ENCODE measurements at places on chromosomes 2 and 18.

- no peak for DNase-seq
Measured at GRCh38 chr2:215022418-215022817, 116.0 kb downstream of the ABCA12 start.

DNA sequence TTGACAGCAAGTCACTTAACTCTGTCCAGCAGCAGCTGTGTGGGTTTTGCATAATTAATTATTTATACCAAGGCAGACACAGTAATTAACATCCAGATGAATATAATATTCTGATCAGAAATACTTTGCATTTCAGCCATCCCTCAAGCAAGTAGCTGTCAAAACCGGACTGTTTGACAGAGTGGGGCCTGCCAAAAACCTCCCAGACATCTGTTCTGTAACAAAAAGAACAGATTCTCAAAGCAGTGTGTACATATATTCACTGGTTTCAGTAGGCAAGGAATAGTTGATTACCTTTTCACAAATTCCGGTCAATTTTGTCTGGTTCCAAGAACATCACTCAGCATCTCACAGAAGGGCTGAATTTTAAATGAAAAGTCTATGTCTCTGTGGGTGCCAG lies 291.6 kb downstream of the CMPK2 start:
- DNase-seq = no peak

DNA sequence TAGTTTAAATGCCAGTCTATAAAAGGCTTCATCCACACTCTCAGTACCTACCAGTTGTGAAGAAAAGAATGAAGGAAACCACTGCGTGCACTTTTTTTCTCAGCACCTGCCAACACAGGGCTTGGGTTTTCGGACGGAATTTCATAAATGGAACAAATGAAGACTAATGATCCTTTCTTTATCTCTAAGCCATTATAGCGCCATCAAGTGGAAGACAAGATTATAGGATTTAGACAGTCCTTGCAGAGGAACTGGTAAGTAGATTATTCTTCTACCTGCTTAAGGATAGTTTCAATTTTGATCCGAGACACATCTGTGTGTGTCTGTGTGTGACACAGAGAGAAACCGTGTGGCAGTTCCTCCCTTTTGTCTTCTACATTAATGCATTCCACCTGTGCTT lies 245.6 kb downstream of the NRXN1 start:
- no peak for DNase-seq

- no peak for DNase-seq
Measured at GRCh38 chr2:169738566-169739229, 5.1 kb downstream of the KLHL23 start.

GRCh38 chr2:56133931-56134629 lies 49.7 kb upstream of the CCDC85A start:
- DNase-seq = no peak

GRCh38 chr2:69138247-69138772 lies 125.3 kb downstream of the ANTXR1 start:
- no peak for DNase-seq

DNA sequence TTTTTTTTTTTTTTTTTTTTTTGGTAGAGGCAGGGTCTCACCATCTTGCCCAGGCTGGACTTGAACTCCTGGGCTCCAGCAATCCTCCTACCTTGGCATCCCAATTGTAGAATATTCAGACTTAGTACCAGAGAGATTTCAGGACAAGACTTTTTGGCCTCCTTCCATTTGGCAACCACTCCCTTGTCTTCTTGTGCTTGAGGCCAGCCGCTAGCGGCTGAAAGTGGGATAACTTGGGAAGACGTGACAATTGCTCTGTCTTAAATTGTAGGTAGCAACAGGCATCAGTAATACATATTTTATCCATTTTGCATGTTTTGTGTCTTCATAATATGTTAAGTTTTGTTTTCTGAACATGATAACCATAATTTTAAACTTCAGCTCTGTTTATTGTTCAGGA lies 53.3 kb upstream of the TTN start:
- DNase-seq = no peak

GRCh38 chr18:9782073-9782857 lies 74.2 kb downstream of the RAB31 start:
- no peak for DNase-seq

- no peak for DNase-seq
Measured at GRCh38 chr18:55452123-55452611, 135.8 kb downstream of the TCF4 start.

DNA sequence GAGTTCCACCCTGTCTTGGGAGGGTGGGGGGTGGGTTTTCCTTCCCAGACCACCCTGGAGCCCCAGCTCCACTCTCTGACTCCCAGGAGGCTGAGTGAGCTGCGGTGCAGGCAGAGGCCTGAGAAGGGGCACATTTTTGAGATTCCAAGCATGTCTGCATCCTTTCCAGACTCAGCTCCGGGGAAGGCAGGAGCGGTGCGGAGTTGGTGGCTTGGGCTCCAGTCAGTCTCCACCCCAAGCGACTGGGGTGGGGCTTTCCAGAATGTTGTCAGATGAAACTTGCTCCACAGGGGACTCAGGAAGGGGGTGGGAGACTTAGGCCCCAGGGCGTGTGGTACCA lies 44.2 kb upstream of the HS6ST1 start:
- no peak for DNase-seq

GRCh38 chr2:57156231-57156924 lies 890.2 kb upstream of the VRK2 start:
- no peak for DNase-seq

GRCh38 chr2:16487686-16488085 lies 177.9 kb downstream of the CYRIA start:
- DNase-seq = no peak

DNA sequence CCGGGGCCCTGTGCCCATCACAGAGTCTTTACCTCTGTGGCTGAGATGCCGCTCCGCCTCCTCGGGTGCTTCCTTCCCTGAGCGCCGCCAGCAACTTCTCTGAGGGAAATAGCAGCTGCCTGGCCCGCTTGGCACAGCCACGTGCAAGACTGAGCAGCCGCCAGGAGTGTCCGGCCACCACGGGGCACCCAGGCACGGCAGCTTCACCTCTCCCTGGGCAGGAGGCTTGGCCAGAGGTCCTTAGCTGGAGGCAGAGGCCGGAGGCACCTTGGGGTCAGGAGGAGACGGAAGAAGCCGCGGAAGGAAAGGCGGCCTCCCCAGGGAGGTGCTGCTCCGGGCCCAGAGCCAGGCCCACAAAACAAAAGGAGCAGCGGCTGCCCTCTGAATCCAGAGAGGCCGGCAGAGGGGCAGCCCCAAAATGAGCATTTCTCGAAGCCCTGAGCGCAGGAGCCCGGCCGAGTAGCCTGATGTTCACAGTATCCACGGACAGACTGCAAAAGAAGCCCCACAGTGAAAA lies 6.0 kb upstream of the LIMS2 start:
- no peak for DNase-seq

- DNase-seq = no peak
Measured at GRCh38 chr2:141001750-141002149, 1129.1 kb downstream of the LRP1B start.

DNA sequence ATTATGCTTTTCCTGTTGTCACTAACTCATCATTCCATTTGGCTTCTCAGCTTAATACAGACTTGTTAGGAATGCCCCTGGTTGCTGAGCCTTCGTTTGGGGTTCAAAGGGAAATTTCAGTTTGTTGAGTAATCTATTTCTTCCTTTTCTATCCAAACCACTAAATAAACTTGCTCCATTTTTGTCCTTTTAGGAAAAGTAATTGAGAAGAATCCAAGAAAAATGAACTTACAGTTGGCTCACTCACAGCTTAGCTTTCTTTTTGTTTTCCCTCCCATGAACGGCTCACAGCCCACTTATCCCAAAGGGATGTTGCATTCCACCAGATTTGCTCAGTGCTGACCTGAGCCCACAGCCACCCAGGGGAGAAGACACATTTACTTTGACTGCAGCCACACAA lies 73.9 kb downstream of the SOX11 start:
- DNase-seq = no peak

- DNase-seq = no peak
Measured at GRCh38 chr2:192236136-192236535, 41.4 kb upstream of the TMEFF2 start.

- no peak for DNase-seq
Measured at GRCh38 chr2:36568516-36569246, 29.3 kb downstream of the FEZ2 start.

DNA sequence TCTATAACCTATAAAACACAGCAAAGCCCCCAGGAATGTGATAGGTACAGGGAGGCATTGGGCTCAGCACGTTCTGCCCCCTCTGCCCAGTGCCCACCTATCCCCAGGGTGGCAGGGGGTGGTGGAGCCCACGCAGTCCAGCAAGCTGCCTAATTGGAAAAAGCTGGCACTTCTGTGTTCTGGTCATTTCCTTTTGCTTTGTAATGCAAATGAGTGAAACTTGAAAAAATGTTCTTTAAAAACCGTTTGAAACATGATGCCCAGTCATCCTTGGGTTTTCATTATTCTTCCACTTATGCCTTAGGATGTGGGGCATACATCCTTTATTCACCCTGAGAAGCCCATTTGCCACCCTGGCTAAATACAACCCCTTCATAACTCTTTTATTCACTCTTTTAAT lies 89.9 kb upstream of the LTBP1 start:
- no peak for DNase-seq

DNA sequence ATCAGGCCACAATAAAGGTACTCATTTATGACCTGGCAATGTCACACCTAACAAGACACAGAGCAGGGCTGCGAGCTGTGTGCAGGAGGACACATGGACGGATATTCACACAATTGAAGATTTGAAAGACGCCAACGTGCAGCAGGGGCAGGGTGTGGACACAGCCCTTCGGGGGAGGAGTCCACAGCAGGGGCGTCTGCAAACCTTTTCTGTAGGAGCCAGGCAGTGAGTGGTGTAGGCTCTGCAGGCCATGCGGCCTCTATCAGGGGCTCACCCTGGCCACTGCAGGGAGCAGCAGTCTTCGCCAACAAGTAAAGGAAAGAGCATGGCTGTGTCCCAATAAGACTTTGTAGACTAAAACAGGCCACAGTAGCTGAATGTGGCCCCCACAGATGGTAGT lies 125.7 kb upstream of the SNTG2 start:
- DNase-seq = no peak

- no peak for DNase-seq
Measured at GRCh38 chr2:121731366-121731765, 5.3 kb downstream of the NIFK start.

DNA sequence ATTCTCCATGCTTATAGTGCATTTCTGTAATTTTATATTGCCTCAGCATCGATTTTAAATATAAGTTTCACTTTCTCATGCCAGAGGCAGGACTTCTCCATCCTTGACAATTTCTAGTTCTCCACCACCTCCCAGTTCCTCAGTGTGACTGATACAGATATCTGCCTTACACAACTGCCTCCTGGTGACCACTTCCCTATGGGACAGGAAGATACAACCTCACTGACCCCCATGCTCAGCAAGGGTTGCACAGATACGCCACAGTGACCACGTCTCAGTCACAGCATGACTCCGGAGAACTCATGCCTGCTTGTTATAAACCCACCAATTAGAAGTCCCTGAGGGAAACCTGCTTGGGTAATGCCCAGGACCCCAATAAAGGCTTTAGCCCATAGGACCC lies 284.0 kb upstream of the MC4R start:
- no peak for DNase-seq

- DNase-seq = no peak
Measured at GRCh38 chr2:88176352-88176984, 6.3 kb downstream of the THNSL2 start.

GRCh38 chr2:171432969-171433762 lies 624 bp downstream of the METTL8 start:
- no peak for DNase-seq

- no peak for DNase-seq
Measured at GRCh38 chr2:100563407-100564247, 834 bp downstream of the PDCL3 start.

DNA sequence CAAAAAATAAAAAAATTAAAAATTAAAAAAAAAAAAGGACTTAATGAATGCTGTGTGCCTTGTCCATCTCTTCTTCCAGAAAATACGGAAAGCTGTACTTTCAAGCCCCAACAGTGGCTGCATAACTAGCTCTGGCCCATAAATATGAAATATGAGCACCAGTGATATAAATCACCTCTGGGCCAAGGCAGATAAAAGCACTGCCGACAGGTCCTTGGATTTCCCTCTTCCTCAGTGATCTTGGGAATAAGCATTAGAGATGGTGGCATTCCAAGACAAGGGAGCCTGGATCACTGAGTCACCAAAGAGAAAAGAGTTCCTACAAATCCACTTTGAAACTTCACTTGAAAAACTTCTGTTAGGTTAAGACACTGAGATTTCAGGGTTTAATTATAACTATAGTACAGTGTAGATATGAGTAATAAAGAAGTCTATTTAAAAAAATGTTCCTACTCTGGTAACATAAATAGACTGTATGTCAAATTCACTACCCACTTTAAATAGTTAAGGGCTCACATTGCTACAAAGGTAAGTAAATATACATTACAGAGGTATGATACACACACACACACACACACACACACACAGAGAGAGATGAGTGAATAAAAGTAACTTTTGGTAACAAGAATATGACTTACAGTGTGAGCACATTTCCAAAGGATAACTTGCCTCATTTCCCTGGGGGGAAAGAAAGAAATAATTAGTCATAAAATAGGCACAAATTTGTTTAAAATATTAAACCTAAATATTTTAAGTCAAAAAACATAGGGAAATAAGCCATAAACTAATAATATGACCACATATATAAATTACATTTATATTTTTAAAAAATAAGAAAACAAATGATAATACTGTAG lies 35.6 kb downstream of the PPP3R1 start:
- DNase-seq = no peak

GRCh38 chr18:808086-808485 lies 4.0 kb downstream of the YES1 start:
- DNase-seq = no peak

GRCh38 chr2:206783718-206784117 lies 18.3 kb downstream of the FASTKD2 start:
- DNase-seq = no peak

Measured in Right ventricle myocardium inferior (tissue), 1 donor.